Sciatic nerve (tissue), 2 donors: ENCODE measurements at places on chromosomes 1 and 21. TPM values are rescaled to one million over a fixed set of nuclear protein-coding genes. Genes with fewer than 3 reads are reported as not detected.
A peak's percentile ranks its signal among the peaks of the same experiment; 100 is the strongest.

SNX7 gene
- total RNA-seq = 24.5 TPM

CFAP107 gene
- total RNA-seq = not detected

C1orf116 gene
- total RNA-seq = 0.49 TPM

CD34 gene
- total RNA-seq = 103 TPM

FAM72D gene
- total RNA-seq = 0.40 TPM

DNA sequence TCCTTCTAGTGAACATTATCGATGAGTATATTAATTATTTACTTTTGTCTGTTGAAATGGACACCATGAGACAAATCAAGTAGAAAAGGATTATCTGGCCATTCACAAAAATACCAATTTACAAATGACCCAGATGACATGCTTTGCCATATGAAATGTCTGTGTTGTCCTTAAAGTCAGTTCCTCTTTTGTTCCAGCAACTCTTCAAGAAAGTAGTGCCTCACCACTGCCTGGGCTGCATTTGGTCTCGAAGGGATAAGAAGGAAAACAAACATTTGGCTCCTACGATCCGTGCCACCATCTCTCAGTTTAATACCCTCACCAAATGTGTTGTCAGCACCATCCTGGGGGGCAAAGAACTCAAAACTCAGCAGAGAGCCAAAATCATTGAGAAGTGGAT is 79.6 kb downstream of the RGL1 start:
- no peak for DNase-seq

DNA sequence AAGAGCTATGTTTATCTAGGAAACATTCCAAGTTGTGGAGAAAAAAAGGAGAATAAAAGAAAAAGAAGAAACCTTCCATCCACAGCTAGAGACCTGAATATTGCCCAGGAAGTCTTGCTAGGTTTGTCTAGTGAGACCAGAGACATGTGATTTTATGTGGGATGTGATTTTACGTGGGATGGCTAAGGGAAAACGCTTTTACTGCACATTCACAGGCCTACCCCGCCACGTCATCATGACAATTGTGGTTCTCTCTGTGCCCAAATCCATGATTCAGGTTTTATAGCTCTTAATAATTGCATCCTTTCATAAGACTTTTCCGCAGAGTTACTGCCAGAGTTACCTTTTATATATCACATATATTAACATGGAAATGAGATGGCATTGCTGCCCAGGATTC is 86.4 kb upstream of the SSX2IP start:
- DNase-seq = no peak

DNA sequence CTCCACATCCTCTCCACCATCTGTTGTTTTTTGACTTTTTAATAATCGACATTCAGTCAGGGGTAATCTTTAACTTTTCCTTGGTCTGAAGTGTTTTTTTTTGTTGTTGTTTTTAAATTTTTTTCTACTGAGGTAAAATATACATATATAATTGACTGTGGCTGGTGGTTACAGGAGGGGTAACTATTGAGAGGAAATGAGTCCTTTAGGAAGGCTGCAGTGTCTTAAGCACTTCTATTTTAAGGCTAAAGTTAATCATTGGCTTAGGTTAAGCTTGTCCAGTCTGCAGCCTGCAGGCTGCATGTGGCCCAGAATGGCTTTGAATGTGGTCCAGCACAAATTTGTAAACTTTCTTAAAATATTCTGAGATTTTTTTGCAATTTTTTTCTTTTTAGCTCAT is 172.5 kb downstream of the CTH start:
- DNase-seq = no peak

DNA sequence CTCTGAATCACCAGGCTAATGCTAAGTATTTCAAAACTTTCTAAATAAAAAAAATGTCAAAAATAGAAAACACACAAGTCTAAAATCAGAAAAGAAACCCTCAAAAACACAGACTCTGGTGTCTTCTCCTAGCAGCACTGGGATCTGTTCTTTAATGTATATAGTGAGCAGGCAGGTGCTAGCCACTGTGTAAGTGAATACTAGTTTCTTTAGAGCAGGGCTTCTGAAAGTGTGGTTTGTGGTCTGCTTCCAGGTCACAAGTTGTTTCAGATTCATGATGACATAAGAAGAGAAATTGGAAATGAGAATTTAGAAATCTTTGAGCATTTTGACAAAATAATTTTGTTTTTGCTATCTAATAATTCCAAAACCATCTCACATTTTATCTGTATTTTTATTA is 763.1 kb downstream of the USP25 start:
- DNase-seq = no peak

DNA sequence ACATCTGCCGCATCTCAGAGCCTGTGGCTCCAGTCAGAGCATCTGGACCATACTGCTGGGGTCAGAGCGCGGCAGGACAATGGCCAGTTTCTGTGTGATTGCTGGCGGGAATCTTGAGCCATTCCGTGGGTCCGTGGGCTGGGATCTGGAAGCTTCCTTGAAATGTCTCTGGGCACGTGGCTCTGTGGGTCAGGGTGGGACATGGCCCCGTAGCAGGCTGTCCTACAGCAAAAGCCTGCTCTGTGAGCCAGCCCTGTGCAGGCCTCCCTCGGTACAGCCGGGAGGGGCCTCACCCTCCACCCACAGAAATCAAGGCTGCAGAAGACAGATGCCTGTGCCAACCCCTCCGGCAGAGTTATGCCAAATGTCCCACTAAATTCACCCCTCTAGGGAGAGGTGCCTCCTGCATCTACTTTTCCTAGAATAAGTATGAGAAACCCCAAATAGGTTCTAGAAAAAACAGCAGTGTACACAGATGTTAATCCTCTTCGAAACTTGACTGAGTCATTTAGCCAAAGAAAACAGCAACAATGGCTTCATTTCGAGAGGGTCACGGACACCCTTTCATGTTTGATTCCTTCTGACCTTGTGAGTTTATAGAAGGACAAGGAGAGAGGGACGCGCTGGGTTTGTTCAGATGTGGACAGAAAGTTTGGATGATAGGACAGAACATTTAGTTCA is 27.8 kb downstream of the COL18A1 start:
- no peak for DNase-seq

GRCh38 chr1:84700070-84700469 is 9.8 kb upstream of the SSX2IP start:
- no peak for DNase-seq

DNA sequence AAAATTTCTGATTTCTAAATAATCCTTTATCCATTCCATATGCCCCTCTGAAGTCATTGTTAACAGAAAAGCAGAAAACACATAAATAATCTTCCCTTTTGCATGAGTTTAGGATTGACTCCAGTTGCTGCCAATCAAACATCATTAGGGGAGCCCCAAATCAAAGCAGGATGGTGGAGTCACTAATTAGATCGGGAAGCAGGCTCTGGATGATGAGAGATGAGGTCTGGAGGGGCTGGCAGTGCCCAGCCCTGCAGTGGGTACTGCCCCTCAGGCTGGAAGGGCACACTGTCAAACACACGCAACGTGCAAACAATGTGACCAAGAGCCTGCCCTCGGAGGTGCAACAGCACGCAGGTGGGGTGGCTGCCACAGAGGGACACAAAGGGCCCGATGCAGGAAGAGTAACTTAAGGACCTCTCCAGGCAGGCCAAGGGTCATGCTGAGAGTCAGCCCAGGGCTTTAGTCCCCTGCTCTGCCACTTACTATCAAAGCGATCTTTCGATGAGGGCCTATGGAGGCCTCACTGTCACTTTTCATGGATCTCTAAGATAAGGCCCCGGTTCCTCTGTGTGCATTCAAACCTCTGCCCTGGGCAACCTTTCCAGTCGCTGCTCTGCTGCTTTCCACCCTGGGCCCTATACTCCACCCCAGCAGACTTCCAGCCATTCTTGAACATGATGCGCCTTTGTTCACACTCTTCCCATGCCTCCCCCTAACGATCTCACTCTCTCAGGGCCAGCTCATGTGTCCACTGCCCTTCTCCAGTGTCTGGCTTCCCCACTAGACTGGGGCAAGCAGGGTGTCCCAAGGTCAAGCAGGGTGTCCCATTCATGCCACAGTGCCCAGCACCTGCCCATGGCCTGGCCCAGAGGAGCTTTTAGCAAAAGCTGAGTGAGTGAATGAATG is 98.9 kb downstream of the DMRTB1 start:
- peak; percentile 28 for DNase-seq

DNA sequence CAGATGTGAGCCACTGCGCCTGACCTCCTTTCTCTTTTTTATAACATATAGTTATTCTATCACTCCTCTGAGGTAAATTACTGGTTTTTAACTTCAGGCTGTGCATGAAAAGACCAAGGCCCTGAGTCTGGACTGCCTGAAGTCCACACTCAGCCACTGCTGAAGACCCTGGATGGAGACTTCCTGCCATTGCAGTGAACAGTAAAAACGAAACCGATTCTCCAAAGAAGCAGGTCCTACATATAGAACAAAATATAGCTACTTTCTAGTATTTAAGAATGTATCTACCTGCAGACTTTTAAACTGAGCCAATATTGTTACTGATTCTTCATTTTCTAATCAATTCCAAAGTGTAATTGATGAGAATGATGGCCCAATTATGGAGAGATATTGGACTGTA is 232.8 kb downstream of the CHRM3 start:
- DNase-seq = no peak

DNA sequence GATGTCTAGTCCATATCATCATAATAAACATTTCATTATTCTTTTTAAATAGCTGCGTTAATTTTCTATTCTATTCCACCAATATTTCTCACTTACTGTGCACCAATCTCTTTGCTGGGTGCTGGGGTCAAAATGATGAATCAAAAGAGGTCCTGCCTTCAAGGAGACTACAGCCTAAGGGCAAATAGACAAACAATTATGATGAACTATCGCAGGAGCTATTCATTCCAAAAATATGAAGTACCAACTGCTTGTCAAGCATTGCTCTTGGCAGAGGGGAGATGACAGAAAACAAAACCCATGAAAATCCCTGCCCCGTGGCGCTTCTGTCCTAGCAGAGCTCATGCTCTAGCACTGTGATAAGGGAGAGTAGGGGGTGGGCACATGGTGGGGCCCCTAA is 28.8 kb upstream of the SLC26A9 start:
- DNase-seq = no peak

- no peak for DNase-seq
These were observed 14.7 kb upstream of the FABP3 start for GRCh38 chr1:31387612-31388011.

GRCh38 chr1:21334214-21335087 is 44.2 kb upstream of the ECE1 start:
- peak; percentile 79 for DNase-seq

GRCh38 chr1:248686815-248687214 is 15.8 kb downstream of the OR14I1 start:
- no peak for DNase-seq

DNA sequence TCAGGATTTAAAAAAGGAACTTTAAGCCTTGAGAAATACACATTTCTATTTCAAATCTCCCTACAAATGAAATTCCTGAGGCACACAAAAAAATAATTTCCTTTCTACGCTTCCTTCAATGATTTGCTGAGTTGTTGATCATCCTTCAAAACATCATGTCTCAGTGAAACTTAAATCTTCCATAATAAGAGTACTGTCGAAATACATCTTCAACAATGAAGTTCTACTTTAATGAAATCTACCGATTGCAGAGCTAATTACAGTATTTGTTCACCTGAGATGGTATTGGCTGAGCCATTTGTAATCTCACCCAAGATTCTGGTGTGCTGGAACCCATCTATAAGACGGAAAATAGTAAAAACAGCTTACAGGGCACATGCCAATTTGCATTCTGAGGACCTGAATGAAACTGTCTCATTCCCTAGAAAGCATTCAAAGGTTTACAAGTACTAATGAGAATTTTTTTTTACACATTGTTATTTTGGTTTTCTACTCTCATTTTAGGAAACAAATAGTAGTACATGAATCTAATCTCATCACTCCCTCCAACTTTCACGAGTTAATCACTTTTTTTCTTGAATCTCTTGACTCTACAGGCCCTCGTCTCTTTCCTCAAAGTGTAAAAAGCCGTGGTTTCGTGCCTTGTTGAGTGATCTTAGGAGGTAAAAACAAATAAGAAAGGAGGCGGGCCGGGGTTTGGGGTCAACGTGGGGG is 1.1 kb downstream of the CHML start:
- DNase-seq = no peak

DNA sequence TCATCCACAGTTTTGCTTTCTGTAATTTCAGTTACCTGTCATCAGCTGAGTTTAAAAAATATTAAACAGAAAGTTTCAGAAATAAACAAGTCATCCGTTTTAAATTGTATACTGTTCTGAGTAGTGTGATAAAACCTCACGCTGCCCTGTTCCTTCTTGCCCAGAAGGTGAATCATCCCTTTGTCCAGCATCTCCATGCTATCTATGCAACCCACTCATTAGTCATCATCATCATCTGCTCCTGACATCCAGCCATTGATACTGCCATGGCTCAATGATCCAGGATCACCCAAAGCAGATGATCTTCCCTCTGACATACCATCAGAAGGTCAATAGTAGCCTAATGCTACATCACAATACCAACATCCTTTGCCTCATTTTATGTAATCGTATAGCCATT is 198.3 kb downstream of the SLC44A5 start:
- DNase-seq = no peak

DNA sequence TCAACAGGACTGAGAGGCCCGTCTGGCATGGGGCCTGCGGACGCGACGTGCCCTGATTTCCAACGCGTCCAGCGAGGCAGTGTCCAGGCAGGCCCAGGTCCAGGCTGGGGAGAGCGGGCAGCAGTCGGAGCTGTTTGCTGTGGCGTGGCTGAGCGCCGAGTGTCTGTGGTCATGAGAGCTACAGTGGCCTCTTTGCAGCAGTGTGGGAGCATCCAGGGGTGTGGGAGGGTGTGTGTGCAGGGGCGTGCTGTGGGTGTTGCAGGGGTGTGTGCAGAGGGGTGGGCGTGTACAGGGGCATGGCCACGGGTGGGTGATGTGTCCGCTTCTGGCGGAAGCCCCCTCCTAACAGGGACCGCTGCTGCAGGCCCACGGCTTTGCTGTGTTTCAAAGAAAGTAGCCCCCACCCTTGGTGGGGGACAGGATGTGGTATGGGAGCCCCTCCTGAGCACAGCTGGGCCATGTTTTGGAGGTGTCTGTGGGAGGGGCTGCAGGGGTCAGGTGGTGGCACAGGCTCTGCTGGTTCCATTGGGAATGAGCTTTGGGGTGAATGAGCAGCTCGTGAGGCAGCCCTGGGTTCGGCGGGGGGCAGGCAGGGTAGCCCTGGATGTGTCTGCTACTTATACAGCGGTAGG is 17.7 kb downstream of the PLCH2 start:
- DNase-seq = no peak
